CD4-positive, alpha-beta T cell treated with Interleukin-4 for 4 hours (primary cell): ENCODE measurements at places on chromosomes 6 and 20.
A peak's percentile ranks its signal among the peaks of the same experiment; 100 is the strongest.

GRCh38 chr20:58622671-58623578, 28.2 kb upstream of the STX16 start:
- DNase-seq, result no peak

DNA sequence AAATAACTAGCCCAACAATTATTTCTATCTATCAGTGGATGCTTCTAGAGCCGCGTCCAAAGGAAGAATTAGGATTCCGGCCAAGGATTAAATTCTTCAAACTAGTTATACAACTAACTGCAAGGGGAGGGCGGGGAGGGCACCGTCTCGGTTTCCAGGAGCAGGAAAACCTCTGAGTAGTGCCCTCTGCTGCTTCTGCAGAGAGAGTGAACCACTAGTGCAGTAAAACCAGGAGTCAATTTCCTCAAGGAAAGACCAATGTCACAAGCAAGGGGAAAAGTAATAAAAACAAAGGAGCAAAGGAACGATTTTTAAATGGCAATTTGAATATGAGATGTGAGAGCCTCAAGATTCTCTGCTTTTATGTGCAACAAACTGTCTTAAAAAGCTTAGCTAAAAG, 16.5 kb upstream of the UBE2J1 start:
- no peak for DNase-seq

DNA sequence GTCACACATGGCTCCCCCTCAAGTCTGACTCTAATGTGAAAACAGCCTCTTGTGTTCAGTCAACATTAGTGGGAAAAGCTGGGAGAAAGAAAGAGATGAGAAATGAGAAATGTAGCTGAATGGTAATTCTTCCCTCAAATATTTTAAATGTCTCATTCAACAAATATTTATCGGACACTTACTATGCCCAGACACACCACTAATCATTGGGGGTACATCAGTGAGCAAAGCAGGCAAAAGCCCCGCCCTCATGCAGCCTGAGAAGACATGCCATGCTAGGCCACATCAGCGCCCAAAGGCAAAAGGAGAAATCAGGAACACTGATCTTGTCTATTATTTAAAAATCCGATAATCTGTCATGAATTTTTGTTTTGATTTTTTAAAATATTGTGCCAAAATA, 89.9 kb upstream of the ASF1A start:
- DNase-seq, result no peak

GRCh38 chr6:169678342-169678741, 23.5 kb downstream of the WDR27 start:
- DNase-seq, result no peak

DNA sequence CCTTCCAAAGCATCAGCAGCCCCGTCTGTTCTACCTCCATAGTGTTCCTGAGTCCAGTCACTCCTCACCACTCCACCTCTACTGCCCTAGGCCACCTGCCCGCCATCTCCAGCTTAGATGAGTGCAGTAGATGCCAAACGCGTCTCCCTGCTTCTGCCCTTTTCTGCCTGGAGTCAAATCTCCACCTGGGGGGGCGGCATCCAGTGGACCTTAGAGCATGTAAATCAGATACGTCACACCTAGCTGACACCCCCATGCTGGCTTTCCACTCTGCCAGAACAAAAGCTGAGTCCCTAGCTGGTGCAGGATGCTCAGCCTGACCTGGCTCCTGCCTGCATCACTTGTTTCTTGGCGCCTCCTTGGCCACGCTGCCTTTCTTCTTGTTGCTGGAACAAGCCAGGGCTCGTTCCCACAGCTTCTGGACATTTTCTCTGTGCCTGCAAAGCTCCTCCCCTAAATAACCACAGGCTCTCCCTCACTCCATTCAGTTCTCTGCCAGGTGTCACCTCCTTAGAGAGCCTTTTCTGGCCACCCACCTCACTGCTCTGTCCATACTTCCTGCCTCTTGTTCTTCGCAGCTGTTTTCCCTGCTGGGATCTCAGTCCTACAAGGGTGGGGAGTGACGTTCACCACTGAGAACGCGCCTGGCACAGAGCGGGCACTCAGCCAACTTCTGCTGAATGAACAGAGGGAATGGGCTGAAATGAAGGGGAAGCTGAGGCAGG, 5.8 kb downstream of the DDR1 start:
- no peak for DNase-seq

DNA sequence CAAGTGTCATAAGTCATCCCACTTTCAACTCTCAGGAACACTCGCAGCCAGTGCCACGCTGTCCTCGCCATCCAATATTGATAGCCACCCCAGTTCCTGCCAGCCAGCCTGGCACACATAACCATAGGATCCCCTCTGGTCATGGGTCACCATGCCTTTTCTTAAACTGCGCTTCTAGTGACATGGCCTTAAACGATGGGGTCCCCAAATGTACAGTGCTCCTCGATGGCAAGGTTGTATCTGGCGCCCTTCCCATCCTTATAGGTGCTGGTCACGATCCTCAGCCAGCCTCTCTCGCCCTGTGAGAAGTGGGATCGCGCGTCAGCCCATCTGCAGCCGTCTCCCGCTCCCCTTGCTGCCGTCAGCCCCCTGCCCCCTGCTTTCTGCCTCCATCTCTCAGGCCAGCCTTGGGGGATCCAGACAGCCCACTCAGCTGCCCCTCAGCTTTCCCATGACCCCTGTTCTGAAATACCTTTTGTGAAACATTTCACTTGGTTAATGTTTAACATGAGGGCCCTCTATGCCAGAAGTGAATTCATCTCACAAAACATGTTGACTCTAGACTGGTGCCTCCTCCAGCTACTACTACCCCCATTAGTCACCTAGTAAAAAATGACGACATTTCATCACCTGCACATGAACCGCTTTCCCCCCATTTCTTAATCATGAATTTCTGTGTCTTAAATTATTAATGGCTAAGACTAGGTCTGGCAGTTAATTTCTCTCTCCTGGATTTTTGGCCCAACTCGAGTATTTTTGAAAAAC, 11.4 kb downstream of the CTSZ start:
- no peak for DNase-seq

DNA sequence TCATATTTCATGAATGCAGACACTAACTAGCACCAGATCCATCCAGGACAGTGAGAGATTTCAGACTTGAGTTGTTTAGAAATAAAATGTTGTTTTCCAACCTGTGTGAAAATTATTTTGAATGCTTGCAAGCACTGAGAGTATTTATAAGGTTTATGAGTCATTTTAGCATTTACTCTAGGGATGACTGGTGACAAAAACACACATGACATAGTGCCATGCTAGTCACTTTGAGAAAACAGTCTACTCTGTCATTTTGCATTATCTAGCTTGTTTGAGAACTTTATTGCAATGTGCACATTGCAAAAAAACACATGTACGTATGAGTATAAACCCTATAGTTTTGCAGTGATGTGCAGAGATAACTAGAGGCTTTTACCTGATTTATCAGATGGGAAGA, 456.6 kb downstream of the LMBRD1 start:
- DNase-seq, result no peak

DNA sequence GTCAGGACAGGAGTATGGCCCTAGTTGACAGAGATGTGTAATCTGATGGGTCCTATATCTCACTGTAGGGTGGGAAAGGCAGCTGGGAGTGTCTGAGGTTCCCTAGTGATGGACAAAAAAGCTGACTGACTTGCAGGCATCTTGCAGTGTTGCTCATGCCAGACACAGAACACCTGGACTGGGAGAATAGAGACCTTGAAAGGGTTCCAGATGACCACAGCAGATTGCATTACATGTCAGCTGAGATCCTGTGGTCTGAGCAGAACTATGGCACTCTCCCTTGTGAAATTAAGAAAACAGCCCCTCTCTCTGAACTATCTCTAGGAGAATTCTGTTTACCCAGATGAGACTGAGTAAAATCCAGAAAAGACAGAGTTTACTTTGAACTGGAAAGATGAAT, 212.6 kb upstream of the MAN1A1 start:
- DNase-seq, result no peak

GRCh38 chr6:32854376-32855178, 585 bp downstream of the PSMB9 start:
- DNase-seq, result peak; percentile 65

DNA sequence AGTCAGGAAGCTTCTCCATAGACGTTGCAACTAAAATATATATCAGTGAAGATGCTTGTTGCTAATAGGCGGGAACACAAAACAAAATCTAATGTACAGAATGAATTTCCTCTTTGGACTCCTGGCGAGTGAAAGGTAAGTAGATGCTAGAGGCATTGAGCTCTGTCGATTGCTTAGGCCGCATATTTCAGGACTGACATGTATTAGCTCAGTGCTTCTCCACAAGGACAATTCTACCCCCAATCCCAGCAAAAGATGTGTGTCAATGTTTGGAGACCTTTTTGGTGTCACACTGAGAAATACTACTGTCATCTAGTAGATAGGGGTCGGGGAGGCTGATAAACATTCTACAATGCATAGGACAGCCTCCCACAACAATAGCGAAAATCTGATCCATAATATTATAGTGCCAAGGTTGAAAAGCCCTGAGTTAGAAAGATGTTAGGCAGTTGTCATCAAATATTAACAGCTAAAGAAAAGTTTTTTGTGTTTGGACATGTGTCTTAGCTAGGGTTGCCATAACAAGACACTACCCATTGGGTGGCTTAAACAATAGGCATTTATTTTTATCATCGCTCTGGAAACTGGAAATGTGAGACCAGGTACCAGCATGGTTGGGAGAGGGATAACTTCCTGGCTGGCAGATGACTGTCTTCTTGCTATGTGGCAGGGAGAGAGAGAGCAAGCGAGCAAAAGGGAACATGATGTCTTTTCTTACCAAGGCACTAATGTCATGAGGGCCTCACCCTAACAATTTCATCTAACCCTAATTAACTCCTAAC, 48.0 kb upstream of the BCAS1 start:
- DNase-seq, result no peak

GRCh38 chr6:49497304-49497703, 2.4 kb upstream of the GLYATL3 start:
- no peak for DNase-seq

- no peak for DNase-seq
These were observed 54.8 kb downstream of the BTBD3 start for GRCh38 chr20:11972478-11972877.

DNA sequence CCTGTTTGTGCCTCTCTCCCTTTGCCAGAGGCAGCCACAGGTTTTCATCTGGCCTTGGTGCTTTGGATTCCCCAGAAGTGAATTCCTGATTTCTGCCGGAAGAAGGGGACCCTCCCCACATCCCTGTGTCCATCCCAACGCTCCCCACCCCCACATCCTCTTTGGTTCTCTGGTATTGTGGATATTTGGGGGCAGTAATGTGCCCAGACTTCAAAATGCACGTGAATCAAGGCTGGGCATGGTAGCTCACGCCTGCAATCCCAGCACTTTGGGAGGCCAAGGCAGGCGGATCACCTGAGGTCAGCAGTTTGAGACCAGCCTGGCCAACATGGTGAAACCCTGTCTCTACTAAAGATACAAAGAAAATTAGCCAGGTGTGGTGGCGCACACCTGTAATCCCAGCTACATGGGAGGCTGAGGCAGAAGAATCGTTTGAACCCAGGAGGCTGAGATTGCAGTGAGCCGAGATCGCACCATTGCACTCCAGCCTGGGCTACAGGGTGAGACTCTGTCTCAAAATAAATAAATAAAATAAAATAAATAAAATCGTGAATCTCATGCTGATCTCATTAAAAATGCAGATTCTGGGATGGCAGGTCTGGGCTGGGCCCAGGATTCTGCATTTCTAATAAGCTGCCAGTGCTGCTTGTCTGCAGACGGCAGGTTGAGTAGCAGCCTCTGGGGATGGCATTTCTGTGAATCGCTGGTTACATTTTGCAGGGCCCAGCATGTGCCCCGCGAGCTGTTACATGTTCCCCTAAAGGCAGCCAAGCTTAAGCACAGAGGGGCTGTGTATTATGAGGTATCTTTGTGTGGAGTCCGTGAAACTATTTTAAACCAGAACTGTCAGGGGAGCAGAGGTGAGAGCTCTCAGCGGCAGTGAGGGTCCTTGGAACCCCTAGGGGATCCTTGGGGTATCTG, 49.0 kb downstream of the SYNJ2 start:
- DNase-seq, result no peak

GRCh38 chr6:153526479-153526878, 395.4 kb upstream of the RGS17 start:
- no peak for DNase-seq

GRCh38 chr20:37384683-37385174, 38.8 kb downstream of the SRC start:
- peak; percentile 67 for DNase-seq

DNA sequence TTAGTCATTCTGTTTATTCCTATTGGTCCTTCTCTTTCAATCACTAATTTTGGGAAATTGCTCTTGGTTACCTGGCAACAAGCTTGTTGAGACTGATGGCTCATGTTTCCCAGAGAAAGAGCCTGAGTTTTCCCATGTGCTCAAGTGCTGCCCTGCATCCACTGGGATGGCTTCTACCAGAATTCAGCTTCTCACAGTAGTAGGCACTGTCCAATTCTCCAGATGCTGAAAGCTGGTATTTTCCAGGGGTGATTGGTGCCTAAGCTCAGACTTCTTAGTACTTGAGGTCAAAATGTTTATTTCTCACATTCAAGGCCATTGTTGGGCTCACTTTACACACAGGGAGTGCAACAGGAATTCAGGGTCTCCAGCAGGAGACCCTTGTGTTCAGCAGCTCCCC, 29.1 kb upstream of the SLC2A12 start:
- no peak for DNase-seq

GRCh38 chr6:70838907-70839285, 118.0 kb downstream of the B3GAT2 start:
- DNase-seq, result no peak

DNA sequence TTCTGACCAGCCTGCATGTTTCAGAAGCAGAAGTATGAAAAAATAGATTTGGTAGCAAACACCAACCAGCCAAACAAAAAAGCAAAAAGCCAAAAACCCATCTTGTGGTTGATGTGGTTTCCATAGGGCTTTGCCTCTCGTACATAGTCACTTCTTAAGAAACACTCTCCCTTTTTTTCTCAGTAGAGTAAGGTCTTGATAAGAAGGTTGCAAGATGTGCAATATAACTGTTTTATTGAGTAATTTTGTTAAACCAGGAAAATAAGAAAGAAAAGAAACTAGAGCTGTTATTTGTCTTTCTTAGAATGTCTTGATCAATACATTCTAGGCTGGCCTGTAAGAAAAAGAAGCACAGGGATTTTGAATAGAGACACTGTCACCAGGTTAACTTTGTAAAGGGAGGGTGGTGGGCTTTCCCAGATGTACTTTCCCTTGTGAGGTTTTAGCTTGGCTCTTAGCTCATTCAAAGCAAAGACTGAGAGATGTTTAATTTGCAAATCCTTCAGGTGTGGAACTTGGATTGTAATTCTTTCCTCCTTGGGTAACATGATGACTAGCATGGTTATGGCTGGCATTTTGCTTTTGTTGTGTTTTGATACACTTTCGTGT, 49.7 kb downstream of the AKAP12 start:
- DNase-seq, result peak; percentile 15

- DNase-seq, result no peak
These were observed 238.7 kb downstream of the CDH4 start for GRCh38 chr20:61490721-61491120.

GRCh38 chr6:149897015-149897697, 757 bp downstream of the RAET1E start:
- DNase-seq, result no peak

GRCh38 chr20:63293456-63293855, 470 bp downstream of the COL20A1 start:
- no peak for DNase-seq
